CD8-positive, alpha-beta T cell (primary cell): ENCODE measurements at places on chromosomes 2 and 18.

DNA sequence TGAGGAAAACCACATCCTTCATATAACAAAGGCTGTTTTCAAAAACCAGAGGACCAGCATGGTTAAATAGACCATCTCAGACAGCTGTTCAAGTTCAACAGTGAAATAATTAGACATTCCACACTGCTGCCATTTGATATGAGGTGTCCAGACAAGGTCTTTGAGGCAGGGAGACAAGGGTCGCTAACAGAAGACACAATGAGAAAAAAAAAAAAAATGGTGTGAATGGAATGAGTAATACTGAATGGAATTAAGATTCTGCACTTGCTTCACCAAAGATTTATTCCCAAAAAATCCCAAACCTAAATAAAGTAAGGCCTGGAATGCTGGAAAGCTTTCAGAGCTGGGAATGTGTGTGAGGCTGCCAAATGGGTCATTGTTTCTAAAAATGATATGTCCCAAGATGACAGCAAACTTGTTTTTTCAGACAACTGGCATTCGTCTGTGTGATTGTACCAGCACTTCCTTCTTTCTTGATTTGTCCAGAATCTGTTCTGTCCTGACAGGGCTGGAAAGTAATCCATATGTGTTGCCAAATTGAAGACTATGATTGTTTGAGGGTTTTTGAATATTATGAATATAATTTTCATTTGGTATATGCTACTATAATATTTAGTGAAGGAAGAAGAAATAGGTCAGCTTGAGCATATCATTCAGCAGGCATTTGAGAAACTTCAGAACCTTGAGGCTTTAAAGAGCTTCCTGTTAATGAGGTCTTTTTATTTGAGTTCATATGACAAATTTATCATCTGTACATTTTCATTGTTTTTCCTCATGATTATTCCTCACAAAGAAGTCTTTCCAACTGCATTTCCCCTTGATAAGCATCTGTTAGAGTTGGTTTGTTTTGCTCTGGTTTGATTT, 85.2 kb upstream of the ITGA4 start:
- no peak for DNase-seq

GRCh38 chr2:233084488-233084887, 24.3 kb downstream of the INPP5D start:
- DNase-seq: peak; percentile 54

DNA sequence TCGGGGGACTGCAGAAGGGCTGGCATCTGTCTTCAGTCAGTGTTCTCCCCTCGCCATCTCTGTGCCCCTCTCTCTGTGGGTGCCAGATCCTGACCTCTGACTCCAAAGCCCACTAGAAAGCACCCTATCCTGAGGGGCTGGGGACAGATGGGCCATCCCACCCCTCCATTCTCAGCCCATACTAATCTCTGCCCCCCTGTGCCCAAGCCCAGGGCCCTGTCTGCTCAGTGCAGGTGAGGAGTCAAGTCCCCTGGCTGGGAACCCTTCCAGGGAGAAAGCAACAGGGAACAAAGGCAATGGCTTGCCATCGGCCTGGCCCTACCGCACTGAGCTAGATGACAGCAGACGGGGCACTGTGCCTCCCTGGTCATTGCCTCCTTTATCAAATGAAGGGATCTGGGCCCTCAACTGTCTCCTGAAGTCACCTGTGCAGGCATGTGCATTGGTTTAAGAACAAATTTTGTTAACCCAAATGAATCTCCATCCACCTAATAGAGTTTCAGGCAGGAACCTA, 42.7 kb upstream of the ID2 start:
- DNase-seq: no peak

DNA sequence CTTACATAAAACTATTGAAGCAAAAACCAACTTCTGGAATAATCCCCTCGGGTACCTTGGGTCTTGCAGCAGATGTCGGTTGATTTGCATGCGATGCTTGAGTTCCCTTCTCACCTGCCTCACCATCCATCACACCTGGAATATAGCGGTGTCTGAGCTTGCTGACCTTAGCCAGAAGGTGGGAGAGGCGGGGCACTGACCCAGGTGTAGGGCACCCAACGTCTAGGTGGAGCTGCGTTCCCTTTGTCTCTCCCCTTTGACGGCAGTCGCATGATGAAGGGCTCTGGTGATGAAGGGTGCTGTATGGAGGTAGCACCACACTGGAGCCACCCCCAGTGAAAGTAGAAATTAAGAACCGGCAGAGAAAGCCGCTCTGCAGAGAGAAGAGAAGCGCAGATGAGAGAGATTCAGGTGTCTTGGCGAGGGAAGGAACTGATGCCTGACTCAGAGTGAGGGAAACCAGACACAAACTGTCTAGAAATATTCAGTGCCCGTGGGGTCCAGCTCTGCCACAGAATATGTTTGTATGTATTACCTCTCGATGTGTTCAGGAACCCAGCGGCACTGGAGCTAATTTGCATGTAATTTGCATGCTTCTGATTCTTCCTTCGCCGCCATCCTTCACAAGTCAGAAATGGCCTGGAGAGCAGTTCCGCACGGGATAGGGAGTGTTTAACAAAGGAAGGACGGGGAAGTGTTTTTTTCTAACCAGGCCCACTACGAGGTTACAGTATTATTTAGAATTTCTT, 19.4 kb upstream of the MBP start:
- no peak for DNase-seq

DNA sequence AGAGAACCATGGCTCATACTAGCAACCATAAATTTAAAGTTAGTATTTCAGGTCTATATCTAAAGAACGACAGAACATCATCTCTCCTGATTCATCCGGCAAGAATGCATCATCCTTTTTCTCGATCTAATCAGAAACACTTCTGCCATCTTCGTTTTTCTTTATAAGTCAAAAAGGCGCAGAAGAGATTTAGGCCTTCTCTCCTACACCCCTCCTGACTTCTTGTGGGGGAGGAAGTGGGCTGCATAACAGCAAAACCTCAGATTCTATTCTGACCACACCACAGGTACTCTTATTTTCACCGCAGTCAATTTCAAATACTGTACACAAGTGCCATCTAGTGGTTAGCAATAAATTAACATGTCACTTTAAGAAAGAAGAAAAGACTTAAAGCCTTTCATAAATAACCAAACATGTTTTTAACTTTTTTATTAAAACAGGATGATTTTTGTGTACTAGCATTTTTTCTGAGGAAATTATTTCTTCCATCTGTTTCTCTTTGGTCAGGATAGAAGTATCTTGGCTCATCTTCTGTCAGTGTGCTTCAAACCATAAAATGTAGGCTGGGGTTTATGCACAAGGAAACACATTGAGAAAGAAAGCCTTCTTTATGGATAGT, 48.4 kb upstream of the PIK3C3 start:
- DNase-seq: peak; percentile 10

GRCh38 chr2:223723954-223724411, 113.4 kb downstream of the AP1S3 start:
- DNase-seq: no peak
